Stimulated activated CD8-positive, alpha-beta memory T cell treated with anti-CD3 and anti-CD28 coated beads, Interleukin-4, amount 100 ng/mL, for 48 hours (primary cell): ENCODE measurements at places on chromosomes 16 and 17.
A peak's percentile ranks its signal among the peaks of the same experiment; 100 is the strongest.

GRCh38 chr17:74810699-74811485, 34.7 kb upstream of the NAT9 start:
- DNase-seq, result no peak

DNA sequence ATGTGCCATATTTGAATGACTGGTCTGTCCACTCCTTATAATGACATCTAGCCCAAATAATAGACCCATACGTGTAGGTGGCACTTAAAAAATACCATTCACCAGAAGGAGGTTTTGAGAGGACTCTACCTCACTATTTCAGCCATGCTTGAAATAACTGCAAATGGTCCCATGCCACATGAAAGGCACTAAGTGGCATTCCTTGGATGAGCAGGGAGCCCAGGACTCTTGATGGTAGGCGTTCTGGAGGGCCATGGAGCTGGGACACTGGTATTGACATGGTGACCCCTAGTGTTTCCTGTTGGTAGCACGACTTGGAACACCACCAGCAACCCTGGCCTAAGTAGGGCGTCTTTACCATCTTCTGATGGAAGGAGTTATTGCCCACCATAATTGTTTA, 148.7 kb upstream of the ZFHX3 start:
- peak; percentile 41 for DNase-seq

DNA sequence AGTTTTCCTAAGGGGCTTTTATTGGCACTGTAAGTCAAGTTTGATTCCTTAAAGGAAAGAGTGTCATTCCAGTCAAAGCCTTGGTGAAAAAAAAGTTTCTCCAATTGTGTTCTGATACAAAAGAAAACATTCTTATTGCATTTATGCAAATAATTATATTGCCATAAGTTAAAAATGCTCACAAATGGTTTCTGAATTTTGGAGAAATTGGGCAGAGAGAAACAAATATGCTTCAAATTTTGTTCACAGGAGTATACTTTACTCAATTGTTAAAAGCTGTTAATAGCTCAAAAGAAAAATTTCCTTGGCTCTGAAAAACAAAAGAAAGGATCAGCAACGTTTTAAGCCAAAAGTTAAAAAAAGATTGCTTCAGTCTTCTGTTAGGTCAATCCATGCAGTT, 60.2 kb downstream of the PIGL start:
- no peak for DNase-seq

DNA sequence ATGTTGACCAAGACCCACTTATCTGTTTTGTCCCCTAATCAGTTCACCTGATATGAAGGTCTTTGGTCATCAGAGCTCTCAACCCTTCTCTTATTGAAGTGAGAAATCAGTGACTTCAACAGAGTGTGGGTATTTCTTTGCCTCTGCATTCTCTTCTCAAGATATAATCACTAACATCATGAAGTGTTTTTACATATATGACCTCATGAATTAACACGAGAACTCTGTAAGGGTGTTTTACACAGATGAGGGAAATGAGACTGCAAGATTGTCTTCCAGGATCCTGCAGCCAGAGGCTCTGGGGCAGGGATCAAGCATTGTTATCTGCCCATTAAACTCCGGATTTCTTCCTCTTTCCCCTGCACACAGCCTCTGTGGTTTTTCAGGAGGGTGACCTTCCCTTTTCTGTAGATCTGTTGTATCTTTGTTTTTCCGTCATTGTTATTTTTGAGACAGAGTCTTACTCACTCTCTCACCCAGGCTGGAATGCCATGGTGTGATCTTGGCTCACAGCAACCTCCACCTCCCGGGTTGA, 22.7 kb downstream of the LCMT1 start:
- DNase-seq, result no peak

DNA sequence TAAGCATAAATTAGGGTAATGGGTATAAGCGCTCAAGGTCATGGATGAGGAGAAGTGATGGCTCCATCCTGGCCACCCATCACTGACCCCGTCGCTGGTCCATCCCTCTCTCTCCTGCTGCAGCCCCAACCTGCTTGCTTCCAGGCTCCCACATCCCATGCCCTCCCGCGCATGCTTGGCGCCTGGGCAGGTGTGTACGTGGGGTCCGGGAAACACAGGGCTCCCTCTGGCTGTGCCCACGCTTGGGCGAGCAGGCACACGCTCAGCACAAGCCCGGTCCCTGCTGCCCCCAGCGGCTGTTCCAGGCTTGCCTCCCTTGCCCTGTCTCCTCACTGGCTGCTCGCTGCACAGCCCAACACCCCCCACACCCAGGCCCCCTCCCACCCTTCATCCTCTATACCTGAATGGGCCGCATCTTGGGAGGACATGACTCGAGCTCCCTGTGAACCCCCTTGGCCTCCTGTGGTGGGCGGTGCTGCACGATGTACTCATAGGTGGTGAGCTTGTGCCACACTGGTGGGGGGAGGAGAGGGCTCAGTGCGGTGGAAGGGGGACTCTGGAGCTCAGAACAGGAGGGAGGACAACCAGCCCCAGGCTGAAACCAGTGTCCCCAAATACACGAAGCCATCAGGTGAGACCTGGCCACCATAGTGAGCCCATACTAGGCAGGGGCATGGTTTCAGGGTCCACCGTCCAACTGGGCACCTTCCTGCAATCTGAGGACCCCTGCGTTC, 4.7 kb upstream of the TPPP3 start:
- no peak for DNase-seq

DNA sequence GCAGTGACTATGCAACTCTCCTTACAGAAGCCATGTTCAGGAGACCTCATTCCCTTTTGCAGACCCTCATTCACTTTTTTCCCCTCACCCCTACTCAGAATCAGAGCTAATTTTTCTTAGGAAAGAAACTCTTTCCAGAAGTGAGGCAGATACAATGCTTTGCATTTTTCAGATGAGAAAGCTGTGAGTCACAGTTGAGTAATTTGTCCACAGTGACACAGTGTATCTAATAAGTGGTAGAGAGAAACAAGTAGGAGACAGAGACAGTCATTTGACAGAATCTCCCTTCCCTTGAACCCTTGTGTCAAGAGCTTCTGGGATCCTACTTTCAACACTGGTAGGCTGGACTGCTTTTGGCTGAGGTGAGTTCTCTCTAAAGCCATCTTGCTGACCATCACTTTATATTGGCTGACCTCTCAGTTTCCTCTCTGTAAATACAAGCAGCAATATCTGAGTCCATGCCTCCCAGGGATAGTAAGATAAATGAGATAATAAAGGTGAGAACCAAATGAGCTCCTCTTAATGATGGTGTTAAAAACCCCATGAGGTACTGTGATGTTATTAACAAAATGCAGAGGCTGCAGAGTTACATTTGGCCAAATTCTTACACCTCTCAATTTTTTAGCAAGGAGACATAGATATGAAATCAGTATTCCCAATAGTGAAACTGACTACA, 130.8 kb downstream of the CA10 start:
- no peak for DNase-seq

DNA sequence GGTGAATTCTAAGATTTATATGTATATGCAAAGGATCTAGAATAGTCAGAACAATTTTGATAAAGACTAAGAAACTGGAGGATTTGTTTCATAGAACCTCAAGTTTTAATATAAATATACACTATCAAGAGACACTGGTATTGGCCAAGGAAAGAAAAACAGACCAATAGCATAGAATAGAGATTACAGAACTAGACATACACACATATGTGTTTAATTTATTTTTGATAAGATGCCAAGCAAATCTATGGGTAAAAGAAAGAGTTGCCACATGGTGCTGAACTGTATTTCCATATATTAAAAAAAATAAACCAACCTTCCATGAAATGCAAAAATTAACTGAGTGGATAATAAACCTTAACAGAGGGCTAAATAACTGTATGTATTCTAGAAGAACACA, 27.9 kb upstream of the LRRC37A3 start:
- no peak for DNase-seq

DNA sequence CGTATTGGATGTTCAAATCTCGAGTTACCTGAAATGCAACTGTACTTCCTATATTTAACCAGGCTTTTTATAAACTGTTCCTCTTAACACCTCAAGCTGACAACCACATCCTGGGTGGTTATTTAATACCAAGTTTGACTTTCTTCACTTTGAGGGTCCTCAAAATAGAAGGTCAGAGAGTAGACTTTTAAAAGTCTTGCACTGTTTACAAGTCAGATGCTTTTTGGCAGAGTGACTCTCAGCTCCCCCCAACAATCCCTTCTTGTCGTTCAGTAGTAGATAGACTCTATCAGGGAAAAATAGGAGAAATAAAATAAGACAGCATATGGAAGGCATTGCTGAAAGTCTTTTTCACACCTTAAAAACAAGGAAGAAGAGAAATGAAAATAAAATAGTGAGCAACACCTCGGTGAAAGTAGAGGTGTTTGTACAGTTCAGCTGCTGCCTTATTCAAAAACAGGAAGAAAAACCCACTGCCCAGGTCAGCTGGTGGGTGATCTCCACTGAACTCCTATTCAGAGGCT, 650.4 kb downstream of the WWOX start:
- DNase-seq, result no peak

GRCh38 chr17:46836500-46836899, 14.9 kb upstream of the WNT9B start:
- no peak for DNase-seq

- DNase-seq, result no peak
Observed at GRCh38 chr17:49547566-49547965, 28.1 kb upstream of the NXPH3 start.
